ENCODE measurements at places on chromosomes 1 and 21.

DNA sequence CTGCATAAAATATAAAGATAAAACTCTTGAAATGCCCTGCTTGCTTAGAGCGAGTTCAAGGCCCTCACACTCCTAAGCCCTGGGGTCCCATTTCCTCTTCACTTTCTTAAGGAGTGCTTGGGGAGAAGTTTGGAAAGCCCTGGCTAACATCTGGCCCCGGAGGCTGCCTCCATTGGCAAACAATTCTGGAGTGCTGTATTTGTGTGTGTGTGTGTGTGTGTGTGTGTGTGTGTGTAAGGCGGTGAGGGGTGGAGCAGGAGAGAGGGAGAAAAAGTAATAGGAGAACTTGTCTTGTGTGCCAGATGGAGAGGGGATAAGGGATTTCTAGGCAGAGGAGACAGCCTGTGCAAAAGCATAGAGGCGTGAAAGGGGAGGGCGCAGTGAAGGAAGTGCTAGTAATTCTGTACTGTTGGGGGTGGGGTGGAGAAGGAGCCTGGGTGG lies 578 bp upstream of the TRIM62 start:
- no peak for DNase-seq

DNA sequence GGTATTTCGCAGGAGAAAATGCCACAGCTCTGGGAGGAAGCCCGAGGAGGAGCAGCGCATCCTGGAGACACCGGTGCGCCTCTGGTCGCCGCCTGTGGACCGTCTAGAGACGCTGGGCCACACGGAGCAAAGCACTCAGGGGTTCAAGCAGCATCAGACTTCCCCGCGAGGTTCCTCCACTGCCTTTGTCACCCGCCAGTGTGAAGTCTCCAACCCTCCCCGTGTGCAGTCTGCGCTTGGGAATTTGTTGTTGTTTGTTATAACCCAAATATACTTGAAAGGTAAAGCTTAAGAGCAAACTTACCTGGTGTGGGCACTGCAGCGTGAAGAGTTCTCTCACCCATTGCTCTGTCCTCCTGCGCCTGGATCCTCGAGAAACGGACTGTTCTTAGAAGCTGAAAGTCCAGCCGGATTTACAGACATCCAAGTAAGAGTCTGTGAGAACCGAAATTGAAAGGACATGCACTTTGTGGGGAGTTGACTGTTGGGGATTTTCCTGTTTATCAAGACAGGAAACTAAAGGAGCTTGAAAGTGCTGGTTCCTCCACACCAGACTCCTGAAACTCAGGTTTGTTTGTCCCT lies at the start of gene GBP4:
Gene GBP4, minus strand, starts transcription at position 452 of the 582 bp plus-strand sequence. Its CDS starts 108 bp downstream, at position 344.
- no peak for DNase-seq

- no peak for DNase-seq
Measured at GRCh38 chr1:29631836-29632805, 395.8 kb downstream of the PTPRU start.

DNA sequence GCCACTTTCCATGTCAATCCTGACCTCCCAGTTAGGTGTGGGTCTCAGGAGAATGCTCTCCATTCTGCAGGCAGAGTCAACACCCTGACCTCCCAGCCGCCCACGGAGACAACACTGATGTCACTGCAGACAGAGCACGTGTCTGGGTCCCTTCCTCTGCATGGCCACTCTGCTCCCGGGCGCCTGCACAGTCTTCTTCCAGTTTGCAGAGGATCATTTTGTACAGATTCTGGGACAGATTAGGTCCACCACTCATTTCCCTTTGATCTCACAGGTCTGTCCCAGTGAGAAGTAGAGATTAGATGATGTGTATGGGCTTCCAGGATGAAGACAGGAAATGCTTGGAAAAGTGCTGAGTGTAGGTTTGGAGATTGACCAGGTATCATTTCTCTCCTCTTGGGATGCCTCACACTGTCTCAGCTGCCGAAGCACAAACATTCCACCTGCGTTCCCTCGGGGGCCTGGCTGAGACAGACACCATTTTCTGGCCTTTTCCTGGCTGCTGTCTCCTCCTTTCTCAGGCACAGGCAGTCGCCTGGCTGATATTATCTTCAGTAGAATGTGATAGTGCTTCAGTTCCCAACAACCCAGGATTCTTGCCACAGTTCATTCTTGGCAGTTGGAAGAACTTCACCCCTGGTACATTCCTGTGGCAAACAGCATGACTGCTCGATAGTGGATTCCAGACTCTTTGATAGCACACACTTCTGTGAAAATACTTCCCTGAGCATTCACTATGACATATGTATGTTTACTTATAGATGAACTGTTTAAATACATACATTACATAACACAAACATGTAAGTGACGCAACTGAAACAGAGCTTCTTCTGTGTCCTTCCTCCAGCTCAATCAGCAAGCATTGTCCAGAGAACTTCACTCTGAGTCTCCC lies 7.9 kb downstream of the MYBPHL start:
- DNase-seq = peak; percentile 66

DNA sequence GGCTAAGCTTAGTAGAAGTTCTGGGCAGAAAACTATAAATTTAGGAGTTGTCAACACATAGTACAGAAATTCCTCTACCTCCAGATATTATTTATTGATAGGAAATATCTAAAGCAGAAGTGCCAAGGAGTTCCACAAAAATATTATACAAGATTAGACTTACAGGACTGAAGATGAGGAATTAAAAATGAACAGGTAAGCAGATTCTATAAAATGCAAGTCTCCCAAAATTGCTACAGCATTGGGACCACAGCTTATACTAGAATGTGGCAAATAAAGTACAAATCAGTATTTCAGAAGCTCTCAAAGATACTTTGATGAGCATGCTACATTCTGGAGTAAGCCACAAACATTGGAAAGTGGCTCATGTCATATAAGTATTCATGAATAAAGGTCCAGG lies 50.1 kb upstream of the CACYBP start:
- no peak for DNase-seq

- no peak for DNase-seq
Measured at GRCh38 chr21:27631471-27631870, 664.6 kb upstream of the ADAMTS5 start.

GRCh38 chr21:32572574-32573420 lies 12.5 kb downstream of the TCP10L start:
- no peak for DNase-seq

GRCh38 chr1:112852276-112852675 lies 103.7 kb downstream of the SLC16A1 start:
- no peak for DNase-seq

- DNase-seq = no peak
Measured at GRCh38 chr21:26119906-26120305, 50.7 kb downstream of the APP start.

DNA sequence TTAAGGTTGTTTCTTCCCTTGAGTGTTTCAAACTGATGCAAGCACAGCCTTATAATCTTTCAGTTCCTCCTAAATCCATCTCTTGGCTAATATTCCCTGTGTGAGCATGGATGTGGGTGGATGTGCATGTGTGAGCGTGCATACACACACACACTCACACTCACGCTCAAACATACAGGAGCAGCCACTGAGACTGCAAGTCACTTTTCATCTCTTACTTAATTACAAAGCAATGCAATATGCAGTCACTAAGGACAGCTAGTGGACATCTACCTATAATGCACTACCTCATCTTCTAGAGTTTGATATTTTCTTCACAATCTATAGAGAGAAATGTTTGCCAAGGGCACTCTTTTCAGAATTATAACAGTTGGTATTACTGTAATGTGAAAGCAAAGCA lies 1.4 kb downstream of the ESRRG start:
- peak; percentile 10 for DNase-seq

DNA sequence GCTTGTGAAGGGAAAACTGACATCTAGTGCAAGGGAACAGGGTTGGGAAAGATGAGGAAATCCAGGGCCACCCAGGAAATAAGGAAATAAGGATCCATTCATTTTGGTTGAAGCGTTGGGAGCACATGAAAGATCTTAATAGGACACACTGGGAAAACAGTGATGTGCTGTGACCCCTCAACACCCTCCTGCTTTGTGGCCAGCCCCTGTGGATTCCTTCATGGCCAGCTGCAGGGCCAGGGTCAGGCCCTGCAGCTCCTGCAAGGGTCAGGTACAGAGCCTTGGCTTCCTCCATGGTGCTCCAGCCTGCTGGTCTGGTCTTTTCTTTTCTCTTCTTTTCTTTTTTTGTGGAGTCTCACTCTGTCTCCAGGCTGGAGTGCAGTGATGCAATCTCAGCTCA lies 18.8 kb upstream of the PIGM start:
- no peak for DNase-seq

- no peak for DNase-seq
Measured at GRCh38 chr1:220160027-220160426, 66.1 kb downstream of the IARS2 start.
